ENCODE measurements at places on chromosomes 2 and 18.
A peak's percentile ranks its signal among the peaks of the same experiment; 100 is the strongest.

DNA sequence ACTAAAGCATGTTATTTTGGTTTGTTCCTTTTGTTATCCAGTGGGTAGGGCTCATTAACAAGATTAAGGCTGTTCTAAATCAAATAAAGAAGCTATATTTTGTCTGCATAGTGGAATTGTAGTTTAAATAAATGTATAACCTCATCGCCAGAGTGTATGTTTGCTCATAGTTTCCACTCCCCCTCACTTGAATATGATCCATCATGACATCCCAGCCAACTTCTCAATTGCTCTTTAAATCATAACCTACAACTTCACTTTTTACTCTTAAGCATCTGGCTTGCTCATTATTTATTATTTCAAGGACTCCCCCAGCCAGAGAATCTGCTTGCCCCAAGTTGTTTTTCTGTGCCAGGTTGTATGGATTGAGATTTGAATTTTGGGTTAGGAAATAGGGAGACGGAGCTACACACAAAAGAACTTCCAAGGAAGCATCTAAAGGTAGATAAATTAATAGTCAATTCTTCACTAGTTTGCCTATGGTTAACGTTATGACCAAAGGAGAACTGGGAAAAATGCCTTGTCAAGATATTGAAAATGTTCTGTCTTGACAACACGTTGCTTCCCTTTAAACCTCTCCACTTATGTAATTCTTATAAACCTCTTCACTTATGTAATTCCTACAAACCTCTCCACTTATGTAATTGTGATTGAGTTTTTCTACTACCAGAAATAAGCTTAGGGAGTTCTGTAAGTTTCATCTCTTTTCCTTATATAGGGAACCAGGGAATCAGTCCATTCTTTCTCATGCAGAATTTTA is 55.4 kb upstream of the UPP2 start:
- no peak for DNase-seq

DNA sequence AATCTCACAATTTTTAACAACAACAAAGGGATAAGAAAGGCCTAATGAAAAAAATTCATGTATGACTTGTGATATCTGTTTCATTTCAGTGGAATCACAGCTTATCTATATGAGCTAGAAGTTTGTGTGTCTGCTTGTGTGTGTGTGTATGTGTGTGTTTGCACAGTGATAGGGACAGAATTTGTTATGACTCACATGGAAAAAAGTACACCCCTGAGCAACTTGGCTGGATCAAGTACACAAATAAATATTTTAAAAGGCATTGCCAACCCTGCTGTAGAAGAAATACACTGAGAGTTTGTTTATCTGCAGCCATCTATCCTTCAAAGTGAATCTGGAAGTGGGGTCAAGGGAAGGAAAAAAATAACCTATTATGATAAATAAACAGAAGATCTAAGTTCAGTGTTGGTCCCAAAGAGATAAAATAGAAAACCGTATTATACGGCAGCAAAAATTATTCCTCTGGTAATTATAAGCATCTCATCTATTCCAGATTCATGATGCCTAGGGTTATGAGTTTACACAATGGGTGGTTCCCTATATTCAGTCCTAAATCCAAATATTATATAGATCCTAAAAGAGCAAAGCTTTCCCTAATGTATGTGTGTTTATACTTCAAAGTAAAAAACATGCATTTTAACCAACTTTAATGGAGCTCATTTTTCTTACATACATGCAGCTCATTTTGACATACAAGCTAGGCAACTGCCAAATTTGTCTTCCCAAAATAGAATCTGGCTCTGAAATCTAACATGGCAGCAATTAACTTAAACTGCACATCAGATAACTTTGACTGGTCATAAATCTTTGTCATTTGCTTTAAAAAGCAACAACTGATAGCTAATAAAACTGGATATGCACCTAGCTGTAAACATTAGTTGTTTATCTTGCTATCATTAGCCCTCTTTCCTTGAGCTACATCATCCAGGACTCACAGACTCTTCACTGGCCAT is 420.6 kb downstream of the IRS1 start:
- peak; percentile 27 for DNase-seq

DNA sequence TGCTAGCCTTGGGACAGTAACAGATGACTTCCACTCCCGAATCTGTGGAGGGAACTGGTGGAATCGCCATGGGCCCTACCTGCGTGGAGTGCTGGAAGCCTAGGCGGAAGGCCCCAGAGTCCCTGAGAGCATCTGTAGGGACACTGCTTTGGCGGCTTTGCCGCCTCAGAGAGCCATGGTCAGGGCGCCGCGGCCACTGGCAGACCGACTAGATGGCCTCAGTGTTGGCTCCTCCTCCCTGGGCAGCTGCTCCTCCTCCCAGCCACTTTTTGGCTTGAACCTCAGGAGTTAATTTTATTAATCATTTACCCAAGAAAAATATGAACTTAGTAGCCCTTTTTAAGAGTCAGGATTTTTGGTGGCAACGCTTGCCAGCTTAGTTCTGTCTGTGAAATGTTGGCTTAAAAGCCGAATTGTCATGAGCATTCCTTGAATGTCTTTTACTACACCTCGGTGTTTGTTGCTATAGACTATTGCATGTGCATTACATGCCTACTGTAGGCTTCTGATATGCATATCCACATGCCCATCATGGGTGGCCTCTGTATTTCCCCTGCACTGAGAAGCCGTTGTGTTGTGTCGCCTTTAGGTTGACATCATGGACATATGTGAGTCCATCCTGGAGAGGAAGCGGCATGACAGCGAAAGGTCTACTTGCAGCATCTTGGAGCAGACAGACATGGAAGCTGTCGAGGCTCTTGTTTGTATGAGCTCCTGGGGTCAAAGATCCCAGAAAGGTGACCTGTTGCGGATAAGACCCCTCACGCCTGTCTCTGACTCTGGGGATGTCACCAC is 2.4 kb downstream of the KLF11 start:
- DNase-seq: no peak

GRCh38 chr2:45894211-45894610 is 242.7 kb downstream of the PRKCE start:
- no peak for DNase-seq

DNA sequence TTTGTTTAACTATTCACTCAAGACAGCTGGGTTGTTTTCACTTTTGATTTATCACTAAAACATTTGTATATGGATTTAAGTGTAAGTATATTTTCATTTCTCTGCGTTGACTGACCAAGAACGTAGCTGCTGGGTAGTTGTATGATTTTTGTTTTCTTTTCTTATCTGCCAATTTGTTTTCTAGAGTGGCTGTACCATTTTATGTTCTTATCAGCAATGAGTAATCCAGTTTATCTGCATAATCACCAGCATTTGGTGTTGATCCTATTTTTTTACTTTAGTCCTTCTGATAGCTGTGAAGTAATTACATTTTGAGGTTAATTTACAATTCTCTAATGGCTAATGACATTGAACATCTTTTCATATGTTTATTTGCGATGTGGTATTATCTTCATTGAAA is 1178.4 kb upstream of the TMEFF2 start:
- no peak for DNase-seq

DNA sequence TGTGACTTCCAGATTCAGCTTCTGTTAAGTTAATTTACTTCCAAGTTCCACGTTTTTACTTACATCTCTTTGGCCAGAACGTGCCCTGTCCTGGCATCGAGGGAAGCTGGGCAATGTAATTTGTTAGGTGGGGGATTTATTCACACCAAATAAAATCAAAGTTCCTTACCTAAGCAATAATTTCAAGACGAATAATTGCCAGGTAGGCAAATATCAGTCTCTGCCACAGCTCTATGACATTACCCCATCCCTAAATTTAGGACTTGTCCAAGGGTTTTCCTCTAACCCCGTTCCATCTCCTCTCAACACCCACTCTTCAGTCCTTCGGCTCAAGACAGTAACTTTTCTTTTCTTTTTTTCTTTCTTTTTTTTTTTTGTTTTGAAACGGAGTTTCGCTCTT is 38.3 kb upstream of the LAMA1 start:
- no peak for DNase-seq

DNA sequence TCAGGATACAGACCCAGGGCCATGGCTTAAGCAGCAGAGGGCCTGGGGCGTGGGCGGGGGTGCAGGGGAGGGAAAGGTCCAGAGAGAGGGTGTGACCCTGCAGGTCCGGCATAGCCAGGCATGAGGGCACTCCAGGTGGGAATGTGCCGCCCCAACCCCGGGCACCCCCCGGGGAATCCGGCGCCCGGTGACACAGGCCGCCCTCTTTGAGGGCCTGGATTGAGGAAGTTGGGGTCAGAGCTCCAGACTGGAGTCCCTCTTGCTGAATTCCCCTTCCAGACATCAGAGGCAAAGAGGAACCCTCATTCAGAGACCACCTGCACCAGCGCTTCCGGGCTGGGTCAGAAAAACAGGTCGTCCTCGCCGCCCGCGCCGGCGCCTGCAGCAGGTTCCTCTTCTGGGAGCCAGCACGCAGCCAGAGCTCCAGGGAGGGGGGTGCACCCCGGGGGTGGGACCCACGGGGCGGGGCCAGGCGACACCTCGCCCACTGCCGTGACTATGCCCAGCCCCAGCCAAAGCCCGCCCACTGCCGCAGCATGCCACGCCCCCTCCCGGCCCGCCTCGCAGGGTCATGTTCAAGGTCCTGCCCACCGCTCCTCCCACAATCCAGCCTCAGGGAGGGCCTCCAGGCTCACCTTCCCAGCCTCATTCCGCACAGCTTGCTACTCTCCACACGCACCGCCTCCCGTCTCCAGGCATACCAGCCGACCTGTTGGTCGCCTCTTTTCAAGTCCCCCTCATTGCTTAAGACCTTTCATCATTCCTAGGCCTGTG is 98.3 kb upstream of the ID2 start:
- DNase-seq: no peak

GRCh38 chr2:1796232-1796930 is 52.1 kb upstream of the PXDN start:
- DNase-seq: no peak

- DNase-seq: no peak
Observed at GRCh38 chr2:109382226-109382895, 231.4 kb downstream of the SEPTIN10 start.

- peak; percentile 49 for DNase-seq
Observed at GRCh38 chr2:19747310-19748072, 154.3 kb downstream of the TTC32 start.

DNA sequence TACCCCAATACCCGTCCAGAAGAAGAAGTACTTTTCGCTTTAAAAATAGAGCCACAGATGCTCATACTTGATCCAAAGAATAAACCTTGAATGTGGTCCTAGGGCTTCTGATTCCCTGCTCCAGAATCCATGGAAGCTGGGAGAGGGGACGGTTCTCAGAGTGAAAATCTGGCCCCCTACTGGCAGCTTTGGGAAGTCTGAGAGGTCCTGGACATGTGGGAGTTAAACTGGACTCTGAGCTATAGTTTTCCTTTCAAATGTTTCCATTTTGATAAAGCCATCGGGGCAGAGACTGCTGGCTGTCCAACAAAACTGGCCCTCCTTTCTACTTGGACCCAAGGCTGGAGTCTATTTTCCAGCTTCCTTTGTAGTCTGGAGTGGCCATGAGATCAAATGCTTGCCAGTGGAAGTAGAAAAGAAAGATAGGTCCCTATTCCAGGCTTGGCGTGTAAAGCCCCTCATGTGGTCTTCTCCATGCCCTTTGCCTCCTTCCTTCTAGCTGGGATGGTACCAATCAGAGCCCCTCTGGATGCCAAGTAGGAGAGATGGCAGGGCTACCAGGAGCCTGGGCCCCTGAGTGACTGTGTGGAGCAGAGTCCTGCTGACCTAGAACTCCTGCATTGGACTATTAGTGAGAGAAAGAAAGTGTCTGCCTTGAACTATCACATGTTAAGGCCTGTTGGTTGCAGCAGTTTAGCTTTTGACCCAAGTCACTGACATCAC is 37.7 kb upstream of the TBC1D8 start:
- DNase-seq: peak; percentile 57

DNA sequence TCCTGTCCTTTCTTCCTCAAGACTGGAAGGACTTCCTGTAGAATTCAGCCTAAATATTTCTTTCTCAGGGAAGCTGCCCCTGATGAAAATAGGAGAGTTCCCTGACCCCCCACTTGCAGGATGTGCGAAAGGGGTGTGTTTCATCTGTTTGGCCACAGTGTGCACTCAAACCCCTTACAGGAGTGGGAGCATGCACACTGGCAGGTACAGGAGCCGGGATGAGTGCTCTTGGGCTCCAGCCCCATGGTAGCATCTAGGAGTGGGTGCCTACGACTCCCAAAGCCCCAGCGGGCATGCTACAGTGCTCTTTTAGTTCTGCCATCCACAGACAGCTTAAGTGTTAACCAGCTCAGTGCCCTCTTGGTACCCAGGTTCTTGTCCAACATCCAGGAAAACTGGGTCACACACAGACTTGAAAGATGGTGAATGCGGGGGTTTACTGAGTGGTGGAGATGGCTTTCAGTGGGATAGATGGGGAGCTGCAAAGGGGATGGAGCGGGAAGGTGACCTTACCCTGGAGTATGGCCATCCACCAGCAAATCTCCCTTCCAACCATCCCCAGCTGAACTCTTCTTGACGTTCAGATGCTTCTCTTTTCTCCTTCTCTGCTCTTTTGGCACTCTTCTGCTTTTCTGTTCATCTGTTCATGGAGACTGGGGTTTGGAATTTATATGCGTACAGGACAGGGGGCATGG is 295.0 kb upstream of the NCKAP5 start:
- DNase-seq: no peak

DNA sequence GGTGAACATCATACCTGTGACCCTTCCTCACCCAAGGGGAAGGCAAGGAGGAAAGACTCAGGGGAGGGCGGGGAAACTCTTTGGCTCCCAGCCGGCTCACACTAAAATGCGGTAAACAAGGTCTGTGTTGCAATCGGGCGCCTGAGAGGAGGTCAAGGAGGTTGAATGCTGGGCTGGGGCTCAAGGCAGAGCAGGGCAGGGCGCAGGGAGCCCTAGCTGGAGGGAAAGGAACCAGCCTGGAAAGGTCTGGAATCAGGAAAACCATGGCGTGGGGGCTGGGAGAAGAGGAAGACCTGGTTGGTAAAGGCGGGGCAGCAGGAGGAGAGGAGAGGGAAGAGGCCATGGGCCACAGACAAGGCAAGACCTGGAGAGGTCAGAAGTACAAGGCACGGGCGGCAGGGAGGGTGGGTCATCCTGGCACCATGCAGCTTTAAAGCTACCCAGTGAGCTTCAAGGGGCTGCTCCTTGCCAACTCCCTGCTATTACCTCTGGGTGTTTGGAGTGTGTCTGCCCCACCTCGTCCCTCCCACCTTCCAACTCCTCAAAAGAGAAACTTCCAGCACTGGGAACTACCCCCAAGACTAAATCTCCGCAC is 4.8 kb upstream of the TMEM37 start:
- DNase-seq: no peak

GRCh38 chr2:237693291-237693994 is 66.1 kb downstream of the LRRFIP1 start:
- DNase-seq: peak; percentile 76

- DNase-seq: no peak
Observed at GRCh38 chr2:7048762-7049294, 131.6 kb downstream of the RNF144A start.

DNA sequence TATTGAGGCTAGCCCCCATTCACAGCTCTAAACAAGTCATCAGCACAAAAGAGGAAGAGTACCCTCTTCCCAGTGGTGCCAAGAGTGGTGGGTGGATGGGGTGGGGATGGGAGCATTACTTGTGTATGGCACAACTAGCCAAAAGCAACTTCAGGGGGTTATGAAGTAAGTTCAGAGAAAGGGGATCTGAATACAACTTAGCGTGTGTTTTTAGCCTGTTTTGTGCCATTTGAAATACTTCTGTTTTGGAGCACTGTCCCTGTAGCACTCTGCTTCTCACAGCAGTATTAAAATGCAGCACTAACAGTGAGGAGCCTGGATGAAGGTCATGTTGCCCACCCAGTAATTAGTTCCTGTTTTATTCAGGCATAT is 113.5 kb downstream of the CRIM1 start:
- no peak for DNase-seq

Measured in foreskin fibroblast (primary cell).